ENCODE measurements at places on chromosomes 1 and 21.

- no peak for DNase-seq
Observed at GRCh38 chr1:164240081-164240480, 318.9 kb upstream of the PBX1 start.

DNA sequence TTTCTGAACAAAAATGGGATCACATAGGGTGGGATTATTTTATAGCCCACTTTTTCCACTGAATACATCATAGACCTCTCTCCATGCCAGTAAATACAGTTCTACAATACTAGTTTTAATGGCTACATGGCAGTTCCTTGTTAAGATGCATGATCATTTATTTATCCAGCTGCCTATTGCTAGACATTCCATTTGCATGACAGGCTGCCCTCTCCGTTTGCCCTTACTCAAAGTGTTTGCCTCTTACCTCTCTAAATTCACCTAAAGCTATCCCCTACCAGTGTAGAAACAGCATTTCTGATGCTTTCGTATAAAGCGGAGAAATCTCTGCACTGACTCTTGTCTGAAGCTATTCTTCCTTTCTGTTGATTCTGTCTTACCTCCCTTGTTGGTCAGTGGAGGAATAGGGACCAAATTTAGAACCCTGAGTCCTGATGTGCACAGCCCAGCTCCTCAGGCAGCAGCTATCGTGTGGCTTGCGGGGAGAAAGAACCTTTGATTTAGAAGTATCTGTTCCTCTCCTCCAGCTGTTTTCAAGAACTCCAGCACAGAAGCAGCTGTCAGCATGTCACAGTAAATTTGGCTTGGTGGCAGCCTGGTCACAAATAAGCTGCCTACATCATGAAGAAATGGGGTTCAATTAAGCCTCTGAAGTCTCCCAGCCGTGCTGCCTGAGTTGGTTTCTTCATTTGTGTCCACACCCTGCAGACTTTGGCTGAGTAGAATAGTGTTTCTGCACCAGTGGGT, 337.3 kb downstream of the PRDM2 start:
- no peak for DNase-seq

DNA sequence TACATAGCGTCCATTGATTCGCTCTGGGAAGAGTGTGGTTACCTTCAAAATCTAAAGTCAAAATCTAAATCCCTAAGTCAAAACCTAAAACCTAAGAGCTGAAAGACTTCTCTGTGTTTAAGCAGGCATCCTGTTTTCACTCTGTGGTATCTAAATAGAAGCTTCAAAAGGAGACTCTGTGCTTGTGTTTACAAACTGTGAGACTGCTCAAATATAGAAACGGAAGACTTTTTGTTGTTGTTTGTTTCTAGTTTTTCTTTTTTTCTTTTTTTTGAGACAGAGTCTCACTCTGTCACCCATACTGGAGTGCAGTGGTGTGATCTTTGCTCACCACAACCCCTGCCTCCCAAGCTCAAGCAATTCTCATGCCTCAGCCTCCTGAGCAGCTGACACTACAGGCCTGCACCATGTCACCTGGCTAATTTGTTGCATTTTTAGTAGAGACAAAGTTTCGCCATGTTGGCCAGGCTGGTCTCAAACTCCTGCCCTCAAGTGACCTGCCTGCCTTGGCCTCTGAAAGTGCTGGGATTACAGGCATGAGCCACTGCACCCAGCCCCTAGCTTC, 425.9 kb downstream of the SMYD3 start:
- no peak for DNase-seq

DNA sequence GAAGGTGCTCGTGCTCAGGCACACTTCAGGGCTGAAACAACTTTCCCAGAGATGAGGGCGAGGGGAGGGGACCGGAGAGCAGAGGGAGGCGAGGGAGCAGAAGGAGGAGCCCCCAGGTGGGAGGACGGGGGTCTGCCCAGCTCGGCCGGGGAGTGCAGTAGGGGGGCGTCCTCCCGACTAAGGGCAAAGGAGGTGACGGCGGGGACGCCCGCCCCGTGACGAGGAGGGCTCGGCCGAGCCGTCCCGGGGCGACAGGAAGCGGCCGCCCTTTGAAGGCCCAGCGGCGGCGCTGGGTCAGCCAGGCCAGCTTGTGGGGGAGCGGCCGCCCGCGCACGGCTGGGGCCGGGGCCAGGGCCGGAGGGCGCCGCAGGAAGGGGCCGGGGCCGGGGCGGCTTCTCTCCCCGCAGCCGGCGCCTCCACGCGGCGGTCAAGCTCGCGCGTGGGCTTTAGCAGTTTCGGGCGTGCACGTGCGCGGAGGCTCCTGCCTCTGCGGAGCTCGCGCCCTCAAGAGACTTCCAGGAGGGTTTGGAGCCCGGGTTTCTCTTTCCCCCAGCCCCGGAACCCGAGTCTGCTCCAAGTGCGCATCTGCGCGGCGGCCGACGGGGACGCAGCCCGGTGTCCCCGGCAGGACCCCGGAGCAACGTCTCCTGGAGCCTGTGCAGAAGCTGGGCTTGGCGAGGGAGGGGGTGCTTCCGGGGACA, 100.8 kb upstream of the SLC45A1 start:
- DNase-seq, result no peak
